NCI-H460 (cell line): ENCODE measurements at places on chromosomes 5 and 9. TPM values are rescaled to one million over a fixed set of nuclear protein-coding genes. Genes with fewer than 3 reads are reported as not detected.

DNA sequence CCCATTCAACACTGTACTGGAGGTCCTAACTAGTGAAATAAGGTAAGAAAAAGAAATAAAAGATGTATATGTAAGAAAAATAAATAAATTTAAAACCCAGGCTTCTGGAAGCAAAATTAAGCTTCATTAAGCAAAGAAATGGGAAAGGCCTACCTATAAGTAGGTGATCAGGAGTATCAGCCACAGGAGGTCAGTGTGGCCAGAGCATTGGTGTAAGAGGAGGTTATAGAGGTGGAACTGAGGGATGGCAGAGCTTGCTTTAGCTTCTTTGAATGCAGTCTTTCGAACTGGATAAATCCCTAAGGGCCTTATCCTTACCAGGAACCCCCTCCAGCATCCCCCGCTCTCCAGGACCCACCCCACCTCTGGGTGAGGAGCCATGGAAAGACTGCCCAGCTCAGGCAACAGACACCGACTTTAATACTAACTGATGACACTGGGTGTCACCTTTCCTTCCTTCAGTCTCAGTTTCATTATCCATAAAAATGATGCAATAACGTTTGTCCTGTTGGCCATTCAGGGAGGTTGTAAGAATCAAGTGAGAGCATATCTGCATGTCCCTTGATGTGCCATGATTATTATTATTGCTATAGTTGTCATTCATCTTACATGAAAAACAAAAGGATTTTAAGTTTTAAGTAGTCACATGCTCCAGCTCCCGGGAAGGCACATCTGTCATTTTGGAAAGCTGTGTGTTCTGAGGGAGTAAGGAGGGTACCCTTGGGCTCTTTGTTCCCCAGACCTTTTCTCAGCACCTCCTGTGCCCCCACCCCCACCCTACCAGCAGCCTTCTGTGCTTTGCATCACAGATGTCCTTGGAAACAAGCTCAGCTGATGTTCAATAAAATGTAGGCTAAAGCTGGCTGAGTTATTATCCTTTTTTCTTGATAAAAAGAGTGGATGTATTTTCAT, 50.8 kb upstream of the CTNNA1 start:
- peak; percentile 50 for DNase-seq

DNA sequence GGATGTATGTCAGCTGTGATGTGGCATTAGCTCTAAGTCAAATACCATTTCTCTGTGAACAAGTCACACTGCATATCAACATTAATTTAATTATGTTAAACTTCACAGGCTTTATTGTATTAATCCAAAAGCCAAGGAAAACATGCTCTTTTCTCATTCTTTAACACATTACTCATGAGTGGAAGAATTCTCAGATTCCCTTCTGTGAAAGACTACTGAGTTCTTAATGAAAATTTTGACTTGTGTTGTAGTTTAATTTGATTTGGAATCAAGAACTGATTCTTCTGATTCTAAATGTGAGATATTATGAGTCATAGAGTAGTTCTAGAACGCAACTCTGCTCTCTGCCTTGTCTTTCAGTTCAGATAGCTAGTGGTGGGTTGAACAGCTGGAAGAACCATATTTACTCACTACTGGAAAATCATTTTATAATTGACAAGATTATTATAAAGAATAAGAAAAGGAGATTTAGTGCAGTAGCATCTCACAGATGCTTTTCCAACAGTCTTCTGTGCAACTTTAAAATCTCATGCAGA, 90.6 kb downstream of the VCAN start:
- DNase-seq: no peak

DNA sequence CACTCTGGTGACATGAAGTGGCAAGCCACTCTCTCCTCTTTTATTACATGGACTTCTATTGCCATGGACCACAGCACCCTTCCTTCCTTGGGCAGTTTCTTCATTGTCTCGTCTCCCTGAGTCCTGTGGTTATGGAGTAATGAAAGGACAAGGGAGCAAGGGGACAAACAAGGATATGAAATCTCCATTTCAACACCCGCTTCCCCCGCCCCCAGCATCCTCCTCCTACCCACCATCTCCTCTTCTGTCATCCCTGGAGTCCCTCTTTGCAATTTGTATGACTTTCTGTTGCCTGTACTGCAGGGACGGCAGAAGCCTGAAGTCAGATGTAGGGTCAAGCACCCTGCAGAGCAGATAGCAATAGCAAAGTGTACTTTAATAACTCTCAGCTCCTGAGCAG, 300.7 kb upstream of the CLINT1 start:
- DNase-seq: no peak

DNA sequence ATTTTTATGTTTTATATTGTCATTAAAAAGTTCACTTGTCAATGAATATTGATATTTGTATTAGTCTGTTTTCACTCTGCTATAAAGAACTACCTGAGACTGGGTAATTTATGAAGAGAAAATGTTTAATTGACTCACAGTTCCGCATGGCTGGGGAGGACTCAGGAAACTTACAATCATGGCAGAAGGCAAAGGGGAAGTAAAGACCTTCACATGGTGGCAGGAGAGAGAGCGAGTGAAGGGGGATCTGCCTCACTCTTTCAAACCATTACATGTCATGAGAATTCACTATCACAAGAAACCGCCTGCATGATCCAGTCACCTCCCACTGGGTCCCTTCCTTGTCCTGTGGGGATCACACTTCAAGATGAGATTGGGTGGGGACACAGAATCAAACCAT, 27.4 kb downstream of the SRD5A1 start:
- DNase-seq: no peak

CCT5 gene
- total RNA-seq: 671 and 680 TPM in 2 replicates

CAMK4 gene
- total RNA-seq: 0.10 and 0.23 TPM in 2 replicates

C1QTNF3 gene
- 0.49 and 0.69 TPM in 2 replicates for total RNA-seq

KLF4 gene
- total RNA-seq: 95.9 and 100 TPM in 2 replicates
